ENCODE measurements at places on chromosomes 7 and 10.

- DNase-seq: no peak
These were observed 665 bp upstream of the SRRT start for GRCh38 chr7:100874300-100874576.

DNA sequence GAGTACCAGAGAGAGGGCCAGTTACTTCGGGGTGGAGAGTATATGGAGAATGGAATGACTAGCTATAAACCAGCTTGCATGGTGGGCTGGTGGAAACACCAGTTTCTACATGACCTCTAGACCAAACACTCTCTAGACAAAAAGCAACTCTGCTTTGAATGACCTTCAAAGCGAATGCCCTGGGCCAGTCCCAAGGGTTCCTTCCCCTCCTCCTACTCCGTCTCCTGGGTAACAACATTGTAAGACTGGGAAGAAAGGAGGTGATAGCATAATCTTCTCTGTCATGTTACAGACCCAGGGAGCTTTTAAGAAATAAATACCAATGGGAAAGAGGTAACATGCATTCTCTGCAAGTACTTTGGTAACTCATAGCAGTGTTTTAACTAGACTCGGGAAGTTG is 7.4 kb downstream of the HK1 start:
- no peak for DNase-seq

- no peak for DNase-seq
These were observed 656.0 kb downstream of the CNTNAP2 start for GRCh38 chr7:146772601-146773000.

DNA sequence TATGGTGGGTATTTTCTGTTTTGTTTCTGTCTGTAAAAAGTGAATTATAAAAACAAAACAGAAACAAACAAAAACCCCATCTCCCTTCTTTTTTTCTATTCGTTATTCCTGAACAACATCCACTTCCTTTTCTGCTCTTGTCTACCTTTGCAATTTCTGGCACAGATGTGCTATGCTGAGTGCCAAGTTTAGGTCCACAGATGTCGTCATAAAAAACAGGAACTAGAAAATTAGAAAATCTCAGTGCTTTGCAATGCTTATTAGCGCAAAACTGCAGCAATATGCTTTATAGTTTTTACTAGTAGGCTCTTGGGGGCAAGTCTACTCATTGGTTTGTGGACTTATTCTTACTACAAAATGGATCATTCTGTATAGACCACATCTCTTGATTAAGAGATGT is 94.2 kb upstream of the PRKCQ start:
- DNase-seq: no peak

DNA sequence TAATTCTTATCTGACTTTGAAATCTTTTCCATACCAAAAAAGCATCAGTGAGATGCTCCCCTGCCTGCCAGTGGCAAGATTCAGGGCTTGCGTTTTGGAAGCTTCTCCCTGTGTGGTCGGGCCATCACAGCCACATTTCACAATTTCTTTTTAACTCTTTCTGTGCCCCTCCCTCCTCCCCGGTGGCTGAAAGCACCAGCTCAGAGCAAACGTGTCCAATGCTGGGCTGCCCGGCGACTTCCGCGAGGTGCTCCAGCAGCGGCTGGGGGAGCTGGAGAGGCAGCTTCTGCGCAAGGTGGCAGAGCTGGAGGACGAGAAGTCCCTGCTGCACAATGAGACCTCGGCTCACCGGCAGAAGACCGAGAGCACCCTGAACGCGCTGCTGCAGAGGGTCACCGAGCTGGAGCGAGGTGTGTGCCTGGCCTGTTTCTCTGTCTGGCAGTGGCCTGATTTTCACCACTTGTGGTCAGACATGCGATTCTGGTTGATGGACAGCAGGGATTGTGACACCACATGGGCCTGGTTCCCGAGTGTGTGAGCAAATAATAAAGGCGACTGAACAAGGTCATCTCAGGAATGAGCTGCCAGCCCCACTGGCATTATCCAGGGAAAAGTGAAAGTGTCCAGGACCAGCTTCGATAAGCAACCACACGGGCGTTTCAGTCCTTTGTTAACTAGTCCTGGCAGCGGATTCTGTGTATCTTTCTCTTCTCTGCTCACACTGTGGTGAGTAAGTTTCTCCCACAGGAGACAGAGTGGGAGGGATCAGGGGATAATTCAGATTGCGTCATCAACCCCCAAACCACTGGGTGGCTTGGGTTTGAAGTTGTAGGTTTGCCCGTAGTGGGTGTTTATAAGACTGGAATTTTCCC is 2.6 kb downstream of the NPTX2 start:
- no peak for DNase-seq

GRCh38 chr7:69836702-69837101 is 238.4 kb downstream of the AUTS2 start:
- no peak for DNase-seq
